ENCODE measurements at places on chromosomes 16 and 17. TPM values are rescaled to one million over a fixed set of nuclear protein-coding genes. Genes with fewer than 3 reads are reported as not detected.

HOXB2 gene
- 0.97 TPM for total RNA-seq

GPR179 gene
- total RNA-seq: under 0.01 TPM

CFAP97D1 gene
- not detected for total RNA-seq

AIPL1 gene
- 0.13 TPM for total RNA-seq

MRPL27 gene
- 64.1 TPM for total RNA-seq

C16orf54 gene
- total RNA-seq: not detected

LSM12 gene
- 68.2 TPM for total RNA-seq

ADAM11 gene
- total RNA-seq: under 0.01 TPM

FA2H gene
- not detected for total RNA-seq

SUPT4H1 gene
- 38.2 TPM for total RNA-seq

LHX1 gene
- total RNA-seq: not detected

SMIM22 gene
- total RNA-seq: not detected

KRT36 gene
- total RNA-seq: not detected

EMP2 gene
- 51.0 TPM for total RNA-seq

MRPS7 gene
- 35.4 TPM for total RNA-seq

HOXB13 gene
- total RNA-seq: not detected

KRTAP4-3 gene
- total RNA-seq: not detected

HOXB6 gene
- total RNA-seq: not detected

CTRB2 gene
- not detected for total RNA-seq

CCNF gene
- 9.9 TPM for total RNA-seq

HCRT gene
- total RNA-seq: not detected

PIK3R6 gene
- not detected for total RNA-seq

ZNF764 gene
- total RNA-seq: 5.8 TPM

NHLRC4 gene
- 0.65 TPM for total RNA-seq

CD79B gene
- 14.1 TPM for total RNA-seq

MYH2 gene
- total RNA-seq: not detected

TBC1D3K gene
- total RNA-seq: not detected

TMEM208 gene
- total RNA-seq: 28.1 TPM

ZMYND15 gene
- total RNA-seq: 0.65 TPM

PDE6G gene
- total RNA-seq: 0.54 TPM

PRSS53 gene
- 1.9 TPM for total RNA-seq

SLC16A11 gene
- not detected for total RNA-seq

CYB5D1 gene
- 13.1 TPM for total RNA-seq

DLX4 gene
- total RNA-seq: 1.8 TPM

CPNE7 gene
- total RNA-seq: 0.22 TPM

All from articular chondrocyte of knee joint (primary cell).